ENCODE measurements at places on chromosomes 7 and 10.
A peak's percentile ranks its signal among the peaks of the same experiment; 100 is the strongest.

DNA sequence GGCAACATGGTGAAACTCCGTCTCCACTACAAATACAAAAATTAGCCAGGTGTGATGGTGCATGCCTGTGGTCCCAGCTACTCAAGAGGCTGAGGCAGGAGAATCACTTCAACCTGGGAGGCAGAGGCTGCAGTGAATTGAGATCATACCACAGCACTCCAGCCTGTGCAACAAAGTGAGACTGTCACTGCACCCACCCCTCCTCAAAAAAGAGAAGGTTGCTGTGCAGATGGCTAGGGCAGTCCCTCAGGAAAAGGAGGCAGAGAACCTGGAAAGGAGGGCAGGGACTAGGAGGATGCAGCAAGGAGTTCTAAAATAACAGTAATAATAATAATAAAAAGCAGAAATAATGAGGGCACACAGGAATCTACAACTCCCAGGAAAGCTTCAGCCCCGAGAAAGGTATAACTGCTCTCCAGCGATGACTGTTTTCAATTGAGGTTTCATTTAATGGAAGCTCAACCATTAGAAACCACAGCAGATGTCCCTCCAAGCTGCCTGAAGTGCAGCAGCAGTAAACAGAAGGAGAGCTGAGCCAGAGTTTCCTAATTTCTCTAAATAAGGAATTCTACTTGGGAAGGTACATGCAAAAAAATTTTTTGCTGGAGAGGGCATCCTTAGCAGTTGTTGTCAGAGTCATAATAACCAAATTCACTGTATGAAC lies 326.5 kb downstream of the GATA3 start:
- DNase-seq, result no peak

- no peak for DNase-seq
Observed at GRCh38 chr7:29189743-29190201, 4.8 kb upstream of the CHN2 start.

DNA sequence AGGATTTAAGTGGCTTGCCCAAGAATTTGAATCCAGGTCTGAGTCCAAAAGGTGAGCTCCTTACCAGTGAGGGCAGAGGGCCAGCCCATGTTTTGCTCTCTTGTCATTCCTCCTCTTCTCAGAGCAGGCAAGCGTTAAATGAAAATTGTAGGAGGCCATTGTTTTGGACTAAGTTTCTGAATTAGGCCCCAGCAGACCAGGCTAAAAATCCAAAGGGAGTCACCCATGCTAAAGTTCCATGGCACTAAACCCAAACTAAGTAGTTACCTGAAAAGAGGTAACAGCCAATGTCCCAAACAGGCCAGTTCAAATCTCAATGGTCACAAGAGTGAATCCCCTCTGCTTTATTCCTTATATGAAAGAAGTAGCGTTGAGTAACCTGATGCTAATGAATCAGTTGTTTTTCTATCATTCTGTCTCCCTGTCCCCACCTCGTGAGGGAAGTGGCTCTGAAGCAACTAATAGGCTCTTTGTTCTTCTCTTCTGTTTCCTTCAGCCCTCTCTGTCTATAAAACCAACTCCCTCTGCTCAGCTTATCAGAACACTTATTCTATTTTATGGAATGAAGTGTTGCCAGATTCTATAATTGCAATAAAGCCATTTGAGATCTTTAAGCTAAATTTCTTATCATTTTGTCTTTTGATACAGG lies 17.5 kb upstream of the CDH23 start:
- DNase-seq, result no peak

DNA sequence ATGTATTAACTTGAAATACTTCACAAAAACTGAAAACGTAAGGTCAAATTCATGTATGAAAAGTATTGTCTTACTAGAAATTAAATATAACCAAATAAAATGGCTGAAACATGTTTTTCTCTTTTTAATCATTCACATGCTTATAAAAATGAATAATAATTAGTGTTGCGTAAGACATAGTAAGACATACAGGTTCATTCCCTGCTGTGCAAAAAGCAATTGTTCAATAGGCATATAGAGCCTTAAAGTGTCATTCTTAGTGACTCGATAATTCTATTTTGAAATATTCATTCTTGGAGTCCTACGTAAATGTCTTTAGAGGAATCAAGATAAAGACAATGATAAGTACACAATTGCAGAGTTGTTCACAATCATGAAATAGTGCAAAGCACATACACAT lies 337.1 kb downstream of the SUGCT start:
- no peak for DNase-seq

GRCh38 chr7:71132127-71132376 lies at the start of gene GALNT17:
Gene GALNT17, plus strand, starts transcription at chr7:71132144.
- DNase-seq, result no peak

GRCh38 chr7:13846386-13846785 lies 143.1 kb downstream of the ETV1 start:
- no peak for DNase-seq

DNA sequence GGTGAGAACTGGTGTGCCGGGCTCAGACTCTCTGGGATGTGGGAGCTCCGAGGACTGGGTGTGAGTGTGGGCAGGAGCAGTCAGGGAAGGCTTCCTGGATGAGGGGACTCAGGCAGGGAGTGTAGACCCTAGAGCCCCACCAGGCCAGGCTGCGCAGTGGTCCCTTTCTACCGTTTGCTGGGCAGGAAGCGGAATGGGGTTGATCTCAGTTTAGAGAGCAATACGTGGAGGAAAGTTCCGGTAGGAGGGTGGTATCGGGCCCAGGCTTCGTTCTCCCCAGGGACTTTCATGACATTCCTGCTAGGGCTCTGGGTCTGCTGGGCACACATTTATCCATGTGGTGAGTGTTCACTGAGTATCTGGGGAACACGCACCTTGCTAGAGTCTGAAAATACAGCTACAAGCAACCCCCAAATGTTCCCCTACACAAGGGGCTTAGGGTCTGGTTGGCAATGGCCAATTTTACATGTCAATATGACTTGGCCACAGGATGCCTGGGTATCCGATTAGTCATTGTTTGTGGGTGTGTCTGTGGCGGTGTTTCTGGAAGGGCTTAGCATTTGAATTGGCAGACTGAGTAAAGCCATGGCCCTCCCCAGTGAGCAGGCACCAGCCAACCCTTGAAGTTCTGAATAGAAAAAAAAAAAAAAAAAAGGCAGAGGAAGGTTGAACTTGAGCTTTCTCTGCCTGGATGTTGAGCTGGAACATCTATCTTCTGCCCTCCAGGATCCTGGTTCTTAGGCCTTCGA lies 20.8 kb downstream of the GHRHR start:
- no peak for DNase-seq

GRCh38 chr7:75555736-75556135 lies 63.6 kb downstream of the SPDYE5 start:
- DNase-seq, result no peak

DNA sequence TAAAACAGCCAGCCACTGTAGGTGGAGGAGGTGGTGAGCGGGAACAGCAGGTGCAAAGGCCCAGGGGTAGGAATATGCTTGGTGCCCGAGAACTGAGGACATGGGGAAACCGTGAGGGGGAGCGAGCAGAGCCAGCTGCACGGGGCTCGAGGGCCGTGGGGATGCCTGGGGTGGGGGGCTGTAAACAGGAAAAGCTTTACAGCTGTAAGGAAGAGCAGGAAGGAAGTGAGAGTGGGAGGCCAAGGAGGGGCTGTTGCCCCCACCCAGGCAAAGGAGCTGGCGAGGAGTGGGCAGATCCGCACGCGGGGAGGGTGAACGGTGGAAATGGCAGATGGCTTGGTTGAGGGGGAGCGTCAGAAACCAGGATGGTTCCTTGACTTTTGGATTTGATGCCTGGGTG lies 34.4 kb downstream of the ZMIZ1 start:
- no peak for DNase-seq

DNA sequence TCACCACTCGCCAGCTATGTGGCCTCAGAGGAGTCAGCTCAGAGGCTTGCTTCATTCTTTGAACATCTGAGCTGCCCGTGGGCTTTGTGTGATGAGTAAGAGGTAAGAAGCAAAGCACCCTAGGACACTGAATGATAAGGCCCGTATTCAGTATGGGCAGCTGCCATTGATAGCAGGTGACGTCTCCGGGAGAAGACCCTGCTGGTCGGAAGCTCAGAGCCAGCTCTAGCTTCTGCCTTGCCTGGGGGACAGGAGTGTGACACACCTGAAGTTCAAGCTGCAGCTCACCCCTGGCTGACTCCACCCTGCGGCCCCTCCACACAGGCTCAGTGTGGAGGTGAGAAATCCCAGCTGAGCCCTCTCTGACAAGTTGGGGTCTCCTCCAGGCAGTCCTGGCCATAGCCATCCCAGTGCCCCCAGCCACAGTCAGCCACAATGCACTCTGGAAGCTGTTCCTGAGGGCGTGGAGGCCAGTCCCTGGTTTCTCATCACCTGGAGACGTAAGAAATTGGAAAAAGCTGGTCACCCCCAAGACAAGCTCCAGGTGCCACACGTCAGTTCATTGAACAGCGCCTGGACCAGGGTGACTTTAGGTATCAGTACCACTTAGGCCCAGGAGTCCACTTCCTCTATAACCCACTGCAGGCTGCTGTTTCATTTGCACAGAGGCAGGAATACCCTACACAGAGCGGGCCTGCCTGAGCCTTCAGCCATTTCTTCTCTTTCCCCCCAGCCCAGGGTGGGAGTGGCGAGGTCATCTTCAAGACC lies 164.9 kb upstream of the RHEB start:
- DNase-seq, result no peak

DNA sequence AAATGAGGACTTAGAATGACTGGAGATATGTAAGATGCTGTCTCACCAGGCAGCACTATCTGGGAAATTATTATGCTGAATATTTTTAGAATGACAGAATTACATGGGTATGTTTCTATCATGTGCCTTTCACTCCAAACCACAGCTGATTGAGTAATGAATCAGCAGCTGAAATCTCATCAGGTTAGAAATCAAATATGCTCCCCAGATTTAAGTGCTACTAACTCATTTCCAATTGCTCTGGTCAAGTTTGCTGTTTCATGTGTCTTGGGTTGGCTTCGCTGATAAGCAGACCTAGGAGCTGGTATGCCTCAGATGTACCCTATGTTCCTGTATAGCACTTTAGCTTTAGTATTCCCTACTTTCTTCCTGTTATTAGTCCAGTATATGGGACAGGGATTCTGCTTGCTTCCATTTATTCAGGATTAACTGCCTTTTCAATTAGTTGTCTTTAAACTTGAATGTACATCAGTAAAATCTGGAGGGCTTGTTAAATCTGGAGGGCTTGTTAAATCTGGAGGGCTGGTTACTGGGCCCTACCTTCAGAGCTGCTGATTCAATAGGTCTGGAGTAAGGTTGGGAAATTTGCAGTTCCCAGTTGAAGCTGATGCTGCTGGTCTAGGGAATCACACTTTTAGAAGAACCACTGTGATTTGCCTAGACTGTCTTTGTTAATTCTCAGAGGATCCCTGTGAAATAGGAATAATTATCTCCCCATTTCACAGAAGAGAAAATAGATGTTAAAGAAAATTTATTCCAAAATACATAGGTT lies 172.9 kb downstream of the DKK1 start:
- no peak for DNase-seq

DNA sequence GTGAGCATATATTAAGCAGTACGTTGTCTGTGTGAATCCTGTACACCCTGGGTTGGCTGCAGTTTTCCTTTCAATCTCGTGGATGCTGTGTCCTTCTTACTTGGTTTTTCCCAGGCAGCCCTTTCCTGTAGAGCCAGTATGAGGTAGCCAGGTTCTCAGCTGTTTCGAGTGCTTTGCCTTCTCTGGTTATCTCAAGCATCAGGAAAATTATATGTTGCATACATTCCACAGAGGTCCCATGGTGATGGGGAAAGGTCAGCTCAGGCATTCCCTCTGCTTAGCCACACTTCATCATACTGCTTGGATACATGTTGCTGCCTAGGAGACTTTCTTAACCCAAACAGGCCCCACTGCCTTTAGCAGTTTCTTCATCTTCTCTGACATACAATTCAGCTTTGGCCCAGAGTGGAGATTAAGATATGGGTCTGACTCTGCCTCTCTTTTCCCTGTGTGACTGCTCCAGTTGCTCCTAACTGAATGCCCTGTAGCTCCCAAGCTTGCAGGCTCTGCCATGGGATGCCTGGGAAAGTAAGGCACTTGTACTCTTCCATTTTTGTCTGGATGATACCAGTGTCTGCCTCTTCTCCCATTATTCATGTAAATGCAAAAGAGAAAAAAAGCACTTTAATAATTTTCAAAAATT lies 11.3 kb downstream of the GNAI1 start:
- DNase-seq, result no peak

GRCh38 chr7:112122144-112122543 lies 84.1 kb downstream of the DOCK4 start:
- DNase-seq, result no peak

GRCh38 chr7:96530786-96531185 lies 178.9 kb downstream of the SEM1 start:
- DNase-seq, result no peak

- peak; percentile 28 for DNase-seq
Observed at GRCh38 chr10:110101464-110102144, 93.8 kb downstream of the ADD3 start.

GRCh38 chr10:12466704-12467305 lies 117.5 kb downstream of the CAMK1D start:
- no peak for DNase-seq

DNA sequence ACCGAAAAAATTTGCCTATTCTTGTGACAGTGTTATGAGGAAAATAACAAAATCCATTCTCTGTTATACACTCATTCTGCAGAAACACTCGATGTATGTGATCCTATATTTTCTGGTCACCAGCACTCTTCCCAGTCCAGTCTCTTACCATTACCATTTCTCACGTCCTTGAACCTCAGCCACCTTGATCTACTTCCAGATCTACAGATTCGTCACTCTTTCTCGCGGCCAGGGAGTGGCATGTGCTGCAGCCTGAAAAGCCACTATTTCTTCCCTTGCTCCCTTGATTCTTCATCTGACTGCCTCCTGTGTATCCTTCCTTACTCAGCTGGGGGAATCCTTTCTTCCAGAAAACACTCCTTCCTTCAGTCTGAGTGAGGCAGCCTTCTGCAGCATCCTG lies 14.1 kb upstream of the TAF3 start:
- DNase-seq, result no peak

DNA sequence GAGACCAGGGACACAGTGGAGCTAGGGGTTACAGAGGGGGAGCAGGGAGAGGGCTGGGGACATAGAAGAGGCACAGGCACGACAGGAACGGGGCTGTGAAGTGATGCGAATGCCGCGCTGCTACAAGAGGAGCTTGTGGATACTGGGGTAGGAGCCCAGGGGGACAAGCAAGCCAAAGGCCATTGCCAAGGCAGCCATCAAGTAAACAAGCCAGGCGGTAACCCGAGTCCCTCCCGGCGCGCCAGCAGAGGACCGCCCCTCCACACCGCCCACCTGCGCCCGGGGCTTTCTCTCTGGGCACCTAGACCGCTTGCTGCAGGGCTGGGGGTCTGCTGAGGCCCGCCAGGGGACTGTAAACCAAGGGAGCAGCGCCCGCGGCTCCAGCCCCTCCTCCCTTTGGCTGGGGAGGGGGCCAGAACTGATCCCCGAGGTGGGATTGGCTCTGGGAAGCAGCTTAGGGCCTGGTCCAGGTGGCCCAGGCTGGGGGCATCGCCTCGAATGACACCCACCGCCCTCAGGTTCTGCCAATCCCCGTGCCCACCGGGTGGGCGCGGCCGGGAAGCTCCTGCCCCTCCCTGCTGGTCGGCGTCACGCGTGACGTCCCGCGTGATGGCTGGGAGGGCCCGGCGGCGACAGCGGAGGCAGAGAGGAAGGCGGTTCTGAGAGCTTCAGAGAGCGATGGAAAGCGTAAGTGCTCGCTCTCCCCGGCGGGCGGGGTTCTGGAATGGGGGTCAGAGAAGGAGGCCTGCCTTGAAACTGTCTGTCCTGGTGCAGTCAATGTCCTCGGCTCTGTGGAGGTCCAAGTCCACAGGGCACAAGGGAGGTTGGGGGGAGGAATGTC lies 982 bp downstream of the SFXN3 start:
- peak; percentile 89 for DNase-seq

GRCh38 chr10:114726820-114727271 lies 68.8 kb upstream of the ABLIM1 start:
- DNase-seq, result no peak

GRCh38 chr10:17062009-17062408 lies 67.6 kb downstream of the CUBN start:
- peak; percentile 19 for DNase-seq

Data from CD14-positive monocyte (primary cell).